ENCODE measurements at places on chromosomes 7 and 10. TPM values are rescaled to one million over a fixed set of nuclear protein-coding genes. Genes with fewer than 3 reads are reported as not detected.
A peak's percentile ranks its signal among the peaks of the same experiment; 100 is the strongest.

PRKAR2B gene
- total RNA-seq = 0.06 TPM

CCL26 gene
- total RNA-seq = not detected

HSPA14 gene
- total RNA-seq = 27.3 TPM

CRTAC1 gene
- not detected for total RNA-seq

GIMAP2 gene
- 3.4 TPM for total RNA-seq

PTPRN2 gene
- 0.11 TPM for total RNA-seq

TMEM254 gene
- total RNA-seq = 11.7 TPM

INA gene
- total RNA-seq = not detected

ATG9B gene
- 0.06 TPM for total RNA-seq

HYAL4 gene
- not detected for total RNA-seq

HOXA13 gene
- total RNA-seq = 0.06 TPM

SPDYE2B gene
- not detected for total RNA-seq

RGR gene
- total RNA-seq = not detected

SP8 gene
- total RNA-seq = not detected

CHAT gene
- not detected for total RNA-seq

VIPR2 gene
- total RNA-seq = not detected

HOXA10 gene
- total RNA-seq = 12.8 TPM

EPHB4 gene
- 84.2 TPM for total RNA-seq

IKZF1 gene
- total RNA-seq = not detected

SPDYE8 gene
- not detected for total RNA-seq

FAM25G gene
- total RNA-seq = not detected

PPP1R3C gene
- 101 TPM for total RNA-seq

- no peak for DNase-seq
Measured at GRCh38 chr10:132249226-132249724, 58.5 kb downstream of the STK32C start.

- peak; percentile 74 for DNase-seq
Measured at GRCh38 chr10:68156373-68157185, 47.3 kb downstream of the MYPN start.

- DNase-seq = no peak
Measured at GRCh38 chr10:112195224-112195623, 11.7 kb upstream of the GPAM start.

GRCh38 chr7:124575176-124575575 is 190.4 kb downstream of the GPR37 start:
- no peak for DNase-seq

- DNase-seq = peak; percentile 31
Measured at GRCh38 chr10:133378251-133379096, 588 bp upstream of the PAOX start.

- no peak for DNase-seq
Measured at GRCh38 chr7:36944838-36945237, 220.5 kb upstream of the AOAH start.

GRCh38 chr10:62514079-62514693 is 140.0 kb downstream of the ZNF365 start:
- DNase-seq = peak; percentile 75

DNA sequence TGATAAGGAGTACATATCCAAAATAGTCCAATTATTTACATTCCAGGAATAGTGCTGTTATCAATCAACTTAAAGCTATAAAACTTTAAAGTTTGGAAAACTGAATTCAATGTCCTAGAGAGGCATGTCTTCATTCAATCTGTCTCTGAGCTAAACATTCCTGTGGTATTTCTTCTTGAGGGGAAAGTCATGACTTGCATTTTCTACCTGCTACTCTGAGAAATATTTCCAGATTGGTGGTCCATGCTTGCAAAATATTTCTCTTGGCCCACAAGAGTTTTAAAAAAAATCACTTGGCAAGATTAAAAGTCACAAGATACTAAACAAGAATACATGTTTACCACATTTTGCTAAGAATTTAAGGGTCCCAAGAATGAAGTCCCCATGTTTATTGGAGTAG is 63.6 kb upstream of the HGF start:
- DNase-seq = peak; percentile 37

DNA sequence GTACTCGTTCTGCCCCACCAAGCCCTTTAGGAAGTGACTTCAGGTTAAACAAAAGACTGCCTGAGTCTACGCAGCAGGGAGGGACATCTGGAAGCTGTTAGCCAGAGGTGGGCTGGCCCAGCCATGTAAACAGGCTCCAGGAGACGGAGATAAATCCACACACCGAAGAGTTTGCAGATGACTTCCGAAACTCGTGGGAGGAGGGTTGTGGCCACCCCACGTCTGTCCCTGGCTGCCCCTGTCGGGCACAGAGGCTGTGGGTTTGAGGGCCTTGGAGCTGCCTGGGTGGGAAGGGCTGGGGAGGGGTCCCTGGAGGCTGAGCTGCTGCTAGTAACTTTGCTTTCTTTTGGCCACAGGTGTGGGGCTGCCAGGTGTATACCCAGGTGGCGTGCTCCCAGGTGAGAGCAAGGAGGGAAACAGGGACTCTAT is 15.6 kb downstream of the ELN start:
- no peak for DNase-seq

DNA sequence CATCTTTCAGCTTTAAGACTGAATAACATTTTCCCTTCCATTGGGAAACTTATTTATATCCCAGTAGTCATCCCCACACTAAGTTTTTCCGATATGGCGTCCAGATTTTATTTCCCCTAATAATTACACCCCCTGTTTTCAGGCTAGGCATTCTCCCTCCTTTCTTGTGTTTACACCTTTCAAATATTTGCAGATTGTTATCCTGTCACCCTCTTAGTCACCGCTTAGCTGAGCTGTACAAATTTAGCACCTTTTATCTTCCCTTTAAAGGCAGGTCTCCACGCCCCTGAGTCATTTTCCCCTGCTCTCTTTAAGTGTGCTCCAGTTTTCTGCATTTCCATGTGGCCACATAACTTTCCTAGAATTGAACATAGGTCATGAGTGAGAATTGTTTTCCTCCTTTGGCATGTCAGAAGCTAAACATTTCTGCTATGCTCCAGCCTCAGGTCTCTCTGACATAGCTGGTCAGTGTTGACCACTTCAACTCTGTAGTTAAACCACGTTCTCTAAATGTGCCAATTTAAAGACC is 47.4 kb downstream of the LRRC4 start:
- DNase-seq = no peak

GRCh38 chr10:132574288-132574687 is 36.7 kb downstream of the INPP5A start:
- no peak for DNase-seq

GRCh38 chr10:30782157-30782536 is 152.6 kb upstream of the LYZL2 start:
- DNase-seq = no peak

DNA sequence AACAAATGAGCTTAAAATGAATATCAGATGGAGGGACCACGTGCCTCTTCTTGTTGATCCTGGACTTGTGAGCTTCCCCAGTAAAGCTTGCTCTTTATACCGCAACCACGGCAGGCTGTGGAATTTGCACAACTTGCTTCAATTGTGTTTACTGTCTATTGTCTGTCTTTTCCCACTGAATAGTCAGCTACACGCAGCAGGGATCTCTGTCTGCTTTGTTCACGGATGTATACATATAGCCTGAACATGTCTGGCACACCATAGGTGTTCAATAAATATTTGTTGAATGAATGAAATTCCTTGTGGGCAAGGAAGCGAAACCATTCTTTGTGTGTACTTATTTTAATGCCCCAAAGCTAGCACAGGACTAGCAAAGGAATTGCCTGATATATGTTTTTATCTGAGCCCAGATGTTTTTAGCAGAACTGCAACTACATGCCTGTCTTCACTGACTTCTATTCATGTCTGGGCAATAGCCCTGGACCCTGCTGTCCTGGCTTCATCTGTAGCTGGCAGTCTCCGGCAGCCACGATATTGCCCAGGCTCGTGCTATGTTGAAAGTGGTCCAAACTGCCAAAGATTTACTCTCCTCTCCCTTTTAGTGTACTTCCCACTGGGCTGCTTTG is 29.9 kb upstream of the IFRD1 start:
- no peak for DNase-seq

DNA sequence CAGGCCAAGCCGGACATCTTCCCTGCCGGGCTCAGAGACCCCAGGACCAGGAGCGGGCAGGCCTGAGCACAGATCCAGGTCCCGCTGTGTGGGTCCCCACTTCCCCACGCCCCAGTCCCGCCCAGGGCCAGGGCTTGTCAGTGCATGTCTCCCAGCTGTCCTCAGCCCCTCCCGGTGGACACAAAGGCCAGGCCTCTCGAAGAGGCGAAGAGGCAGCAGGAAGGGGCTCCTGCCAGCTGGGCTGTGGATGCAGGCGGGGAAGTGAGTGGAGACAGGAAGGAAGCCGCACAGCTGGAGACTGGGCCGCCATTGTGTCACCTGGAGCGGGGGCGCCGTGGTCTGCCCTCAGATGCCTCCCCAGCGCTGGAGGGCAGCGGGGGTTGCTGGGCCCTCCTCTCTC is 4.8 kb downstream of the GRIFIN start:
- peak; percentile 36 for DNase-seq

DNA sequence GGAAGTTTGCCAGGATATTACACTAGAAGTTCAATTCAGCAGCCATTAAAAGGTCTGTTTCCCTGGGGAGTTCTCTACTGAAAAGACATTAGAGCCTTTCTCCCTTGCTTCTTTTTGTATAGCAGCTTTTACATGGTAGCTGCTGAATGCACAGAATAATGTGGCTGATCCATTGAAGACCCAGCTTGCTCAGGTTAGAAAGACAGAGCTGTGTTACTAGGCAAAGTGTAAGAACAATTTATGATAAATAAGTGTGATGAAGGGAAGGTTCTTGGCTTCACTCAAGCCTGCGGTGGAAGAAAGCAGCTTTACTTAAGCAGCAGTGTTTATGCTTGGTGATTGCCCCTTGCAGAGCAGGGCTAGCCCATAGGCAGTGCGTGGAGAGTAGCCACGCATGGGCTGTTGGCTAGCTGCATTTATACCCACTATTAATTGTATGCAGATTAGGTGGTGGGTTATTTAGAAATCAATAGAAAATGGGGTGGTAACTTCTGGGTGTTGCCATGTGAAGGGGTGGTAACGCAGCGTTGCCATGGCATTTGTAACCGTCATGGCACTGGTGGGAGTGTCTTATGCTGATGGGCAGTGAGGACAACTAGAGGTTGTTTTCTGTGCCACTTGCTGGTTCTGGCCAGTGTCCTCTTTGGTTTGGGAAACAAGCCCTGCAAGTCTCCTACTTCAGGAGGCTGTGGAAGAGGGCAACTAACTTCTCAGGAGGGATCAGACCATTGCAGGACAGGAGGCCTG is 942.9 kb downstream of the NRG3 start:
- no peak for DNase-seq

DNA sequence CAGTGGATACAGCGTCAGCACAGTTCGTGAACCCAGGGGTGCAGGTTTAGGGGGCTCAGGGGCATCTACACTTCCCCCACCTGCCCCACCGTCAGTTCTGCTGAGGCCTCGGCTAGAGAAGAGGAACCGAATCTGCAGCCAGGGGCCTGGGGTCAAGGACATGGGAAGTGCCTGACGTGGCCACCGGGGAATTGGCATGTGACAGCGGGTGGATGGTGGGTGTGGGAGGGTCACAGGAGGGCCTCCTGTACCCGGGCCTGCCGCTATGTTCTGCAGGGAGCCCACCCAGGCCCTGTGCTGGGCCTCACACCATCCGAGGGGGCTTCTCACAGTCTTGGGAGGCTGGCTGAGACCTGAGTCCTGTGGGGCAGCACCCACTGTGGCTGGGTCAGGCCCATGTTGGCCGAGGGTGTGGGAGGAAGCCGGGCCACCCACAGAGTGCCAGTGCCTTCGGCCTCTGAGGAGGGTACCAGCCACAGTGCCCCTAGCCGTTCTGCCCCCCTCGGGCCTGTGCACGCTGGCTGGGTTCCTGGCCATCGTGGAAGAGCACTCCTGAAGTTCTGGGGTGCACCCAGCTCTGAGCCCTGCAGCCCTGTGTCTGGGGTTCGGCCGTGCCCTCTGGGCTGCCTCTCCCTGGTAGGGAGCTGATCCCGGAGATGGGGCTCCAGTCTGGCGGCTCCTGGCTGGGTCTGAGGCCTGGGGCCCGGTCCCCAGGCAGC is 5.9 kb downstream of the TTYH3 start:
- DNase-seq = no peak

GRCh38 chr7:18133921-18134320 is 106.3 kb upstream of the PRPS1L1 start:
- no peak for DNase-seq

DNA sequence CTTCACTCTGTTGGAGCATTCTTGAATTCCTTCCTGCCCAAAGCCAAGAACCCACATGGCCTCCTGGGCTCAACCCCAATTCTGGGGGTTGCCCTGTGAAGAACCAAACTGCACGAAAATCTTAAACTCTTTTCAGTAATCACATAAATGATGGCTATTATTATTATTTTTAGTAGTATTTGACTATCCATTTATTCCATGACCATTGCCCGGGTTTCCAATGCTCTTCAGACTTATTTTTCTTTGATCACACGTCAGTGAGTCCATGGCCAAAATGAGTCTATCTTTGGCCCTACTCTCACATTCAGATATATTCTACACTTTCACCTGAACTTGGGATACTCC is 185.9 kb downstream of the AVL9 start:
- DNase-seq = no peak

GRCh38 chr7:78127009-78127408 is 328.4 kb downstream of the PHTF2 start:
- no peak for DNase-seq

- peak; percentile 77 for DNase-seq
Measured at GRCh38 chr10:35487336-35488034, 117.7 kb upstream of the GJD4 start.

GRCh38 chr7:151958036-151959010 is 2.1 kb downstream of the GALNTL5 start:
- DNase-seq = no peak

DNA sequence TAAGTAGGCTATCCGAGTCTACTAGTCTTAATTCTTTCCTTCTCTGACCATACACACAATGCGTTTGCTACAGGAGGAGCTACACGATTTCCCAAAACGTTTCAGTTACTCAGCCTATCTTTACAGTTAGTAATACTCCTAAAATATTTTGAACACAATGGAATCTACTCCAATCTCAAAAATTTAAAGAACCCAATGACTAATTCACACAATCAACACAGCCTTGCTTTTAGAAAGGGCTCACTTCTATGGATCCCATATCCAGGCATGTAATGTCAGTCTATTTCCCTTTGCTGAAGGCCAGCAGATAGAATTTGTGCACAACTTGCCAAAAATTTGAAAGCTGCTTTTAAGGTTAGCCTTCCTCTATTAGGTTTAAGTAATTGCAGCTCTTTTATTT is 107.2 kb downstream of the VPS41 start:
- DNase-seq = no peak
